ENCODE measurements at places on chromosomes 16 and 17.

- DNase-seq = peak; percentile 12
Observed at GRCh38 chr17:50468304-50469207, at the start of gene CHAD. CHAD (minus strand) TSS chr17:50468880; CDS start chr17:50468813, 67 bp downstream.

DNA sequence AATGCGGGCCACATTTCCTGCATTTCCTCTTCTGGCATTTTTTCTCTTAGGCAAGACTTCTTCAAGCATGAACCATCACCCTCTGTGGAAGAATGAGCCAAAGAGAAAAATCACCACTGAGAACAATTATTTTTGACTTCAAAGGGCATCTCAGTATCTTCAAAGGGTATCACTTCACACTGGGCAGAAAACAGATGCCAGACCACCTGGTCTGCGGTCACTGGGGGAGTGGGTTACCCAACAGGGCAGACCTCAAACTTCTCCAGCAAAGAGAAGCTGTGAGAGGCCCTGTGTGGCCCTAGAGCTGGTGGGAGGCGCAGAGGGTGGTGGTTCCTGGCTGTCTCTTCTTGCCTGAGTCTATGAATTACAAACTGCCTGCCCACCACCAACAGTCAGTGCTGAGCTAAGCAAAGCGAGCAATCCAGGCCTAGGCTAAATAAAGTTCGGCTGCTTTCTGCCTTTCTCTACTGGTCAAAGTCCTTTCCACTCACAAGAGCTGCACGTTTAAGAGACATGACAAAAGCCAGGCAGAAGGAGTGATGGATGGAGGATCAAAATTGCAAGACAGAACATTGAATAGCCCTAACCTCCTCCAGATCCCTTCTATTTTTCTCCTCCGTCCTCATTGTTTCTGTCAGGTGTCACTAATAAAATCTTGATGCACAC, 602.7 kb upstream of the CDH5 start:
- DNase-seq = no peak

- no peak for DNase-seq
Observed at GRCh38 chr17:13601322-13601775, 380 bp downstream of the HS3ST3A1 start.

DNA sequence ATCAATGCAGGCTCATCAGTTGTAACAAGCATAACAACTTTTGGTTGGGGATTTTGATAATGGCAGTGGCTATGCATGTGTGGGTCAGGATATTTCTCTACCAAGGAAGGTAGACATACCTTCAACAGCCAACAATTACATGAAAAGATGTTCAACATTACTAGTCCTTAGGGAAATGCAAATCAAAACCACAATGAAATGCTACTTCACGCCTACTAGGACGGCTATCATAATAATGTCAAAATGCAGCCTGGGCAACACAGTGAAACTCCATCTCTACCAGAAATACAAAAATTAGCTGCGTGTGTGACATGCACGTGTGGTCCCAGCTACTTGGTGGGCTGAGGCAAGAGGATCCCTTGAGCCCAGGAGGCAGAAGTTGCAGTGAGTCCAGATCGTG, 7.3 kb upstream of the SLC5A10 start:
- no peak for DNase-seq

- no peak for DNase-seq
Observed at GRCh38 chr17:48192321-48192731, 84.8 kb downstream of the SNX11 start.

GRCh38 chr17:41496803-41497484, 7.2 kb upstream of the KRT36 start:
- DNase-seq = peak; percentile 21

DNA sequence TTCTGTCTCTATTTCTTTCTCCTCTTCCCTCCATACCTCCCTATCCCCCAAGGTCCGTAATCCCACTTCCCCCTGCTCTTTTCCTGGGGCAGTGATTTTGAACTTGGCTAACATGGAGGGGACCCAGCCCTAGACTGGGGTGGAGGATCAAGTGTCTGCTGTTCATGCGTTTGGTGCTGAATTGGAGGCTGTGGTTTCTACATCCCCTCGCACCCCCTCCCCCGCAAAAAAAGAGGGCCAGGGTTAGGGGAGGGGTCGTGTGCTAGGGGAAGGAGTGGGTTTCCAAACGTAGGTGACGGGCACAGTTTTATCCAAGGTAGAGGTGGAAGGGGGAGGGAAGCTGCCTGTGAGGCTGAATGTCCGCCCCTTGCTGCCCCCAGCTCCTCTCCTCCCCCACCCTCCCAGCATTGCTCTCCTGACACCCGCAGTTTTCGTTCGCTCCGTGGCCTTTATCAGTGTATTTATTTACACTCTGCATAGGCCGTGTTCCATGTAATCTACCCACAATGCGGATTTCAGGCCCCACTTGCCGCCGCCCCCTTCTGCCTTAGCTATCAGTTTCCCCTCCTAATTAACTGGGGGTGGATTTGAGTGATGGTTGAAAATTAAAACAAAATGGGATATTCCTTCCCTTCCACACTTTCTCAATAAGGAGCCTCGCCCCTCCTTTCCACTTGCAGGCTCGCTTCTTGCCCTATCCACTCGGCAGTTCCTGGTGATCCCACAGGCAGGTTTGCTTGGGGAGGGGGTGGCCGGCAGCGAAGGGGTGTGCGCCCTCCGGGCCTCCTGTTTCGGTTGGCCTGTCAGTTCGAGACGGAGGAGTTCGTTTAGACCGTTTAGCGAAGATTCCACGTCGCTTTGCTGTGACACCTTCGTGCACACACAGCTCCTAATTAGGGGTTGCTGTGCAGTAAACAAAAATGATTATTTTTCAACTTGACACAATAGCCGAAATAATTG, 2.0 kb downstream of the GNAO1 start:
- no peak for DNase-seq

DNA sequence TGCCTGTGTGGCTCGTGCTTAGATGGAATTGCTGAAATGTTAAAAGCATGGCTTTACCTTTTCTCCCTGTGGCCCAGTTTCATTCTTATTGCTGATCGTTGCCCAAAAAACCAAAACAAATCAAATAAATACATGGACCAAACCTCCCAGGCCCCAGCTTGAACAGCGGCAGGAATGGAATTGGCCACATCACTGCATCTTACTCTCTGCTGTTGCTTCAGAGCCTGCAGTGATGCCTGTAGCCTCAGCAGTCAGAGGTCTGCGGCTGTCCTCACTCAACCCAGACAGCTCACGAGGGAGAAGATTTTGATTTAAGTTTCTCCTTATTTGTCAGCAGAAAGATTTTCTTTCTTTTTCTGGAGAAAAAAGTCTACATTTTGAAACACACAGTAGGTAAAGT, 91.5 kb downstream of the NPIPB11 start:
- no peak for DNase-seq

GRCh38 chr17:74584292-74585060, 7.6 kb downstream of the CD300LD start:
- no peak for DNase-seq

DNA sequence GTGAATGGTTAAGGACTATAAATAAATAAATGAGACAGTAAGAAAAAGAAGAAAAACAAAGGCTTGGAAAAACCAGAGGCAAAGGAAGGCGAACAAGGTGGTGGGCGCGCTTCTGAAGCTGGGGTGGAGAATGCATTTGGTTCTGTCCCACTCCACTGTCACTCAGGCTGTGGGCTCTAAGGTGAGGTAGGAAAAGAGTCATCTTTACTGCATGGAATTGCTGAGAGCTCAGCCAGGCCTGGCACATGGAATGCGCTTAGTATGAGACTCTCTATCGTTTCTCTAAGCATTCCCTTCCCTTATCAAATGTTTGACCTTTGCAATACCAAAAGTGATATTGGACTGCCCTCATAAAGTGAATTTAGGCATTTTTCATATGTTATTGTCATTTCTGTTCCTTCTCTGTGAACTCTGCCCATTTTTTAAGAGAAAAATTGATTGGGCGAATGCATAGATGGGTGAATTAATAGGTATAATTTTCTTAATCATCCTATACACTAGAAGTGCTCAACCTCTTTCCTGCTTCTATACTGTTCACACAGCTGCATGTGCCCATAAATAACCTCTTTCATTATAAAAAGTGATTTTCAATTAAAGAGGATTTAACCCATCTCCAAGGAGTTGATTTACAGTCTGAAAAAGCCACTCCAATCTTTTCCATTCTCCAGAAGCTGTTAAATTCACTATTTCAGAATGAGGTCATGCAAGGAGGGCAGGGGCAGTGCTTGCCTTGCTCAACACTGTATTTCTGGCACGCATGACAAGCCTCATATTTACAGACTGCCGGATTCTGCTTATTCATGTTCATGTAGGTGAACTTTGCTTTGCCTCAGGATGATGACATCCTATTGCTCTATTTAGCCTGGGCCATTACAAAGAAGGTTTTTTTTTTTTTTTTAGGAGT, 87.7 kb downstream of the MYH10 start:
- no peak for DNase-seq

GRCh38 chr17:30586818-30587595, 109.8 kb downstream of the GOSR1 start:
- no peak for DNase-seq

DNA sequence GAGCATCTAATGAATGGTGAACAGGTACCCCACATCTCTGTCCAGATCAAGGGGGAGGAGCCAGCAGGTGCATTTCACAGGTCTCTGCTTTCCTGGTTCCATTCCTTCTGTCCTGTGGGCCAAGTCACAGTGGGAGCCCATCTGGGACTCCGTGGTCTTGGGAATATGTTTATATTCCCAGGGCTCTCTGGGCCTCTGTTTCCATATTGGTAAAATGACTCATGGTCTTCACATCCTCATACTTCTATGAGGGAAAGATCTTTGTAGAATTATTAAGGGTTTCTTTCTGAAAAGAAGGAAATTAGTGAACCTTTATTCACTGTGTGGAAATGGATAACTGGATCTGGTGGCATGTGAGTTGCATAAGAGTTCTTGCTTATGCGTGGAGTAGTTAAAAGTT, 6.2 kb downstream of the MYOCD start:
- no peak for DNase-seq

DNA sequence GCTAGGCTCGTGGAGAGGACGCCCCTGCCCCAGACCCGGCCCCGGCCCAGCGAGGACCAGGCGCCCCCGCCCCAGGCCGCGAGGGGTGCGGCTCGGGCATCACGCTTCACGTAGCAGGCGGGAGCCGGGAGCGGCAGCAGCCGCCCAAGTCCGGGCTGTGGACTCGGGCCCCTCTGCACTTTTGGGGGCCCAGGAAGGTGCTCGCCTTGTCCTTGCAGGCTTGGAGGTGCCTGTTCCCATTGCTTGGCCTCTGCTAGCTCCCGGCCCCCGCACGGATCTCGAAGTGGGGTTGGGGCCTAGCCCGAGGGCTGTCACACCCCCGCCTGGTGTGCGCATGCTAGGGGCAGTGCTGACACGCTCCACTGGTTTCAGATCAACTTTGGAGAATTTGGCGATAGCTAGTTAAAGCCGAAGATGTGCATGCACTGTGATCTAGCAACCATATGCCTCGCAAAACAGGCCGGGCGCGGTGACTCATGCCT, 55.7 kb downstream of the WSB1 start:
- no peak for DNase-seq

GRCh38 chr17:45150911-45151809, 2.9 kb downstream of the HEXIM1 start:
- DNase-seq = no peak

DNA sequence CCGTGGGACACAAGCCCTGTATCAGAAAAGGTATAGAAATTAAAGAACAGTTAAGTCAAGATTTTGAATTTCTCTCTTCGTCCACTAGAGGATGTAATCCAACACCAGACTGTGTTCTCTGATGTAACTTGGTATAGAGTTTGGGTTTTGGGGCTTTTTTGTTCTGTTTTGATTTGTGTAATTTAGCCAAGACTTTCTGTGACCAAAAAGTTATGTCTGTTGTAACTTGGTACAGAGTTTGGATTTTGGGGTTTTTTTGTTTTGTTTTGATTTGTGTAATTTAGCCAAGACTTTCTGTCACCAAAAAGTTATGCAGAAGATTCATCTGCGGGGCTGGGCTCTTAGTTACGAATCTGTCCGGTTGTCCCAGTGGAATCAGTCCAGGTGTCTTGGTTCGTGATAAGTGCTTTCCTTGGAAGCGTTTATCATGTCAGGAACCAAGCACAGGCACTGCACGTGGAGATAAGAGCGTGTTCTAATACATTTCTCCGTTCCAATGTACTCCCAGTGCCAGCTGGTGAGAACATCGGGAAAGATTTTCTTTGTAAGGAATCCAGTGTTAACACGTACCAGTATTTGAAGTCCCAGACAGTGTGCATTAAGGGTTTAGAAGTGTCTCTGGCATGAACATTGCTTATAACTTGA, 44.1 kb upstream of the SEC14L1 start:
- no peak for DNase-seq

- DNase-seq = no peak
Observed at GRCh38 chr16:66964049-66964448, 3.0 kb downstream of the CES3 start.

DNA sequence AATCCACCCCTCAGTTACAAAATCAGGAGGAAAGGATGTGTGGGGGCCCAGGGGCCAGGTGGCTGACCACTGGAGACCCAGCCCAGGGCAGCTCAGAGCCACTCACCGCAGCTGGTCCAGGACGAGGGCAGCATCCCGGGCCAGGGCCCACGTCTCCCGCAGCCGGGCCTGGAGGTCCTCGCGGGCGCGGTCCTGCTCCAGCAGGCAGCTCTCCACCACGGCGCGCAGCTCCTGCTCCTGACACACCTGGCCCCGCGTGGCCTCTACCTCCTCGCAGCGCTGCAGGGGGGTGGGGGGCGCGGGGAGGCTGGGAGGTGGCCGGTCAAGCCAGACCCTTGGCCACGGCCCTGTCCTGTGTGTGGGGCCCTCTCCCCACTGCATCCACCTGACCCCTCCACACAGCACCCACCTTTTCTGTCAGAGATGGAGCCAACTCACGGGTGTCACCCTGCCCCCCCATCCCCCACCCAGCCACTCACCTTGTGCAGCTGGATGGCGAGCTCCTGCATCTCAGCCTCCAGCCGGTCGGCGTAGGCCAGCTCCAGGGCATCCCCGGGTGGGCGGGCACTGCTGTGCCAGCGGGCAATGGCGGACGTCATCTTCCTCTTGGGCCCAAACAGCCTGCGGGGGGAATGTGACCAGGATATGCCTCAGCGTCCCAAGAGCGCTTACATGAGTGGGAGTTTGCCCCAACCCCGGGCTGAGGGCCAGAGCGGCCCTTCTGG, 5.1 kb downstream of the NUDT16L1 start:
- DNase-seq = no peak

DNA sequence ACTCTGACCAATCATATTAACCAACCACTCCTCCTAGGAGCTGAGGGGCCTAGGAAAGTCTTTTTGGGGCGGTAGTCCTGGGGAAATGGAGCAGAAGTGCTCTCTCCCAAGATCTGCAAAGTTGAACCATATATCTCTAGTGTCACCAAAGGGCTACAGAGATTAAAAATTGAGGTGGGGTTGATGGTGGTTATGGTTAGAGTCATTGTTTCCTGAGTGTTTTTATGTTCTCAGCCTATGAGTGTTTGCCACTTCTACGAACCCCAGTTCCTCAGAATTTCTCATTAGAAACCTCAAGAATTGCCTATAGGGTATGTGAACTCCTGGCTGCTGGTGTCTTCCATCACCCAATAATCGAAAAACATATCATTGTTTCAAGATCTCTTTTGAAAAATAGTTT, 217.8 kb downstream of the CDRT15L2 start:
- no peak for DNase-seq

GRCh38 chr17:35596530-35597233, 9.6 kb downstream of the AP2B1 start:
- DNase-seq = no peak

All from neuronal stem cell (in vitro differentiated cells).